Anterior cingulate cortex (tissue), 58 donors: ENCODE measurements at places on chromosomes 6 and 20.

GRCh38 chr6:74939721-74940620, 265.9 kb downstream of the COL12A1 start:
- DNase-seq = no peak

- DNase-seq = no peak
Measured at GRCh38 chr20:61333484-61334108, 81.5 kb downstream of the CDH4 start.

DNA sequence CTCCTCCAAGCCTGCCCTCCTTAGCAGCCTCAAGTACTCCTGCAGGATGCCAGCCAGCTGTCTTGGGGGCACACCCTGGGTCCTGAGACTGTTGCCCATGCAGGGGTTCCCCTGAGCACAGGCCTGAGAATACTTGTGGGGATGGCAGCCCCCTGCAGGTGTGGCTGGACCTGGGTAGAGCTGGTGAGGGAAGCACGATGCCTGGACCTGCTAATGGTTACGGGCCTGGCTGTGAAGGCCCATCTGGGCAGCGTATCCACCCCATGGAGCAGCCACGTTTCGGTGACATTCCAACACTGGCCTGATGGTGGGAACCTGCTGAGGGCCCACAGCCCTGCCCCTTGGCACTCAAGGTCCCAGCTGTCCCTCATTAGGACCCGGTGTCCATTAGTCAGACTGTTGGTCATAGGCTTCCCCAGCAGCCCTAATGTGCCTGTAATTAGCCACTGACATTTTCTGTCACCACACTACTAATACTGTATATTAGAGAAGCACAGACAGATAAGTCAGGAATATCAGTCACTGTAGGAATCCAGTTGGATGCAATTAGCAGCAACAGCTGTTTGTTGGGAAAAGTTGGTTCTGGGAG, 20.3 kb downstream of the CCDC167 start:
- no peak for DNase-seq

- DNase-seq = peak; percentile 37
Measured at GRCh38 chr6:150142670-150143515, at the start of gene PPP1R14C. Gene PPP1R14C, plus strand, starts transcription at chr6:150143044. Its CDS starts 149 bp downstream, at chr6:150143193.

DNA sequence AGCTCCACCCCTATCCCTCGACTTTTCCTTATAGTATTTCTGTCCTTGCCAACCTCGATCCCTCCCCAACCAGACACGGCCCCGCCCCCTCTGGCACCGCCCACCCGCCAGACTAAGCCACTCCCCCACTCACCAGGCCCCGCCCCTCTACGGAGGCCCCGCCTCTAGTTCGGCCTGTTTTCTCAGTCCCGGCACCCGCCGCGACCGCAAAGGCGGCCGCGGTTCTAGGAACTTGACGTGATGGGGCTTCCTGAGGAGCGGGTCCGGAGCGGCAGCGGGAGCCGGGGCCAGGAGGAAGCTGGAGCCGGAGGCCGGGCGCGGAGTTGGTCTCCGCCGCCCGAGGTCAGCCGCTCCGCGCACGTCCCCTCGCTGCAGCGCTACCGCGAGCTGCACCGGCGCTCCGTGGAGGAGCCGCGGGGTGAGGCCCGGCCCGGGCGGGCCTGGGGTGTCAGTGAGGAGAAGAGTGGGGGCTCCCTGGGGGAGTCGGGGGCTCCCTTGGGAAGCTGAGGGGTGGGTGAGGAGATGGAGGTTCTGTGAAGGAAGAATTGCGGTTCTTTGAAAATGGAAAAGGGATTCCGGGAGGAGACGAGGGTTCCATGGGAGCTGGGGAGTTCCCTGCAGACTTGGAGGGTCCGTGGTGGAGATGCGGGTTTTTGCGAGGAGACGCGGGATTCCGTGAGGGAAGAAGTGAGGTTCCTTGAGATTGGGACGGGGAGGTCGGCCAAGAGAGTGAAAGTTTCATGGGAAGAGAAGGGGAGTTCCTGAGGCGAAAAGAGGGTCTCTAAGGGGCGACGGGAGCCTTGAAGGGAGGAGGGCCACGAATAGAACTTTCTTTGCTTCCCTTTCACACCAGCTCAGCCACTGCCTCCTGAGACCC, at the start of gene ACSS2:
ACSS2 (plus strand) TSS at position 207 of the 877 bp plus-strand sequence; CDS start at position 241, 34 bp downstream.
- DNase-seq = peak; percentile 97

DNA sequence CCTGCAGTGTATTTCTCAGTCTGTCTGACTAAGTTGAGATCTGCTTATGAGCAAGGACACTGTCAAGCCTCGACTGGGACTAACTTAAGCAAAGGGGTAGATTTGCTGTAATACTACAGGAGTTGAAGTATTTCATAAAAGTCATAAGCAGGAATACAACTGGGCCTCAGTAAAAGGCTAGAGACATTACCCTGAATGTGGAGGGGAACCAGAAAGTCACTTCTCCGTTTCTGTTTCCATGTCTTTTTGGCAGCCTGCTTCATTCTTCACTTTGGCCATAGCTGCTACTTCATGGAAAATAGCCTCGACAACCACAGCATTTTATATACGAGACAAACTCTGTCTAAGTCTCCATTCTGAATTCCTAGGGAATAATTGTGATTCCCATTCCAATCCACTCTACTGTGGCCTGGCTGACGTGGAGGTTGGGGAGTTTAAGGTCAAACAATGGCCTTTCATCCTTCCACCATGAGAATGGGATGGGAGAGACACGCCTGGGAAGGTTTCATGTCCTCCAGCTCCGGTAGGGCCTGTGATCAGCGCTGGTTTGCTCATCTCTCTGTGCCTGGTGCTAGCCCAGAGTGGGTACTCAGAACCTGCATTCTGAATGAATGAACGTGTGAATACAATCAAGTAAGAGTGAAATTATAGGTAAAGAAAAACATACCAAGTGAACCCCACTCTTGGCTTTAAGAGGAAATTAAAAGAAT, 37.1 kb upstream of the DUSP22 start:
- DNase-seq = no peak

- DNase-seq = no peak
Measured at GRCh38 chr20:61246269-61246668, 5.8 kb upstream of the CDH4 start.

- no peak for DNase-seq
Measured at GRCh38 chr6:138562691-138563090, 63.4 kb upstream of the NHSL1 start.

DNA sequence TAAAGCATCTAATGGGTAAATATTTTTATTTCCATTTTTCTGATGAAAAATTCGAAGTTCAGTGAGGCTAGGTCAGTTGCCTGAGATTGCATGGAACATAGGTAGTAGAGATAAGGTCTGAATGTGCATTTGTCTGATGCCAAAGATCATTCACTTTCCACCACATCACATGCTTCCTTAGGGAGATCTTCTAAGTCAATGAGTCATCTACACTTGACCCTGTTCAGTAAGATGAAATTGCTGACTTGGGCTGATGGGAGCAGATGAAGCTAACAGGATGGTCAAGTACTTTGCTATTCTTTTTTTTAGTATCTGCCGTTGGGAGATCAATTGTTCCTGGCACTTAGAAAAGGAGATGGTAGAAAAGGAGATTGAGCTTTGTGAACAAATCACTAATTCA, 511.3 kb downstream of the PHF3 start:
- no peak for DNase-seq

- no peak for DNase-seq
Measured at GRCh38 chr20:7770578-7770977, 169.7 kb downstream of the HAO1 start.

GRCh38 chr6:98498144-98498775, 336.1 kb upstream of the POU3F2 start:
- DNase-seq = no peak
